ENCODE measurements at places on chromosomes 1 and 21.

DNA sequence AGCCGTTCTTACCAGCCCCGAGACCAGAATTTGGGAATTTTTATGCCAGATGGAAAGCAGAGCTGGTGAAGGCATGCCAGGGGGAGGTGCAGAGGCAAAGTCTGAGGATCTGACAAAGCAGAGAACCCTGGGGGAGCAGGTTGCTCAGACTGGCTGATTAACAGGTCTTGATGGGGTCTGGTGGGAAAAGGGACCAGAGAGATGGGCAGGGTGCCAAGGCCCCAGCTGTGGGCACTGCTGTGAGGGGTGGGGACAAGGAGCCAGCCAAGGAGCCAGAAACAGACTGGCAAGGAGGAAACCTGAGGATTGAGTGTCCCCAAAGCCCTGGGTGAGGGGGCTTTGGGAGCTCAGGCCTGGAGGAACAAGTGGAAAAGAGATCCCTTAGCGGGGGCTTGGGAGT lies 21.4 kb downstream of the RPS6KA1 start:
- DNase-seq = no peak

GRCh38 chr1:191912517-191912916 lies 245.7 kb upstream of the RGS18 start:
- DNase-seq = no peak

DNA sequence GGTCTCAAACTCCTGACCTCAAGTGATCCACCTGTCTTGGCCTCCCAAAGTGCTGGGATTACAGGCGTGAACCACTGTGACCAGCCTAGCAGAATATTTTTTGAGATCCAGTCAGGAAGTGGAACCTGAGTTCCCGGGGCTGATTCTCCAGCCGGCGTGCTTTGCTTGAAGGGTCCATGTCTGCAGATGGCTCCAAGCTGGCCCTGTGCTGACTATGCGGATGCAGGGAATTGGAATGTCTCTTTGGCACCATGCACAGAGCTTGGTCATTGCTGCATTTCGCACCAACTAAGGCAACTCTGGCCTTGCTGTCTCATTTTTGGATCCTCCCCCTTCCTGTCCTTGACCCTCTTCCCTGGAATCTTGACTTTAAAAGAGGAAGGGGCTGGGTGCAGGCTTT lies 28.1 kb downstream of the ARHGEF10L start:
- DNase-seq = no peak

- DNase-seq = peak; percentile 76
Measured at GRCh38 chr1:151993734-151994496, at the start of gene S100A10. Gene S100A10, minus strand, starts transcription at chr1:151993859. Its CDS starts 7,629 bp downstream, at chr1:151986230.

DNA sequence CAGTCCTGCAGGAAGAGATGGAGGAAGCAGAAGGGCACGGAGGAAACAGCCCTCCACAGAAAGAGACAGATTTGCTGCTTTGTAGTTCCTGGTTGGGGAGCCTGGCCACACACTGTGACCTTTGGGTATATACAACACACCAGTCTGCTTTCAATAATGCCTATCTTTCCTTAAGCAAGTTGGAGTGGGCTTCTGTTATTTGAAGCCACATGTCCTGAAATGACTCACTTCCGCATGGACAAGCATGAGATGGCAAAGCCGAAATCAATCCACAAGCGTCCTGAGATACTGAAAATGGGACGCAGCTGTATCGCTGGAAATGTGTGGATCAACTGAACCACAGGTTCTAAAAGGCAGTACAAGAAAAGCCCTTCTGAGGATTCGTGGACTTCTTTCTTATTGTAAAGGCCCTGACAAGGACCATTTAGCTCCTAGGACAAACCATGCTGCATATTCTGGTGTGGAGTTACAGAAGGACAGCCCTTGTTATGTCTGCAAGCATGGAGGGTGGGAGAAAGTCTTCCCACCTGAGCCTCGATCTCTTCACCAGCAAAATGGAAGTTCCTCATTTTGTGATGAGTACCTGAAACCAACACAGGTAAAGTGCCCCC lies 22.7 kb upstream of the FHAD1 start:
- DNase-seq = no peak

DNA sequence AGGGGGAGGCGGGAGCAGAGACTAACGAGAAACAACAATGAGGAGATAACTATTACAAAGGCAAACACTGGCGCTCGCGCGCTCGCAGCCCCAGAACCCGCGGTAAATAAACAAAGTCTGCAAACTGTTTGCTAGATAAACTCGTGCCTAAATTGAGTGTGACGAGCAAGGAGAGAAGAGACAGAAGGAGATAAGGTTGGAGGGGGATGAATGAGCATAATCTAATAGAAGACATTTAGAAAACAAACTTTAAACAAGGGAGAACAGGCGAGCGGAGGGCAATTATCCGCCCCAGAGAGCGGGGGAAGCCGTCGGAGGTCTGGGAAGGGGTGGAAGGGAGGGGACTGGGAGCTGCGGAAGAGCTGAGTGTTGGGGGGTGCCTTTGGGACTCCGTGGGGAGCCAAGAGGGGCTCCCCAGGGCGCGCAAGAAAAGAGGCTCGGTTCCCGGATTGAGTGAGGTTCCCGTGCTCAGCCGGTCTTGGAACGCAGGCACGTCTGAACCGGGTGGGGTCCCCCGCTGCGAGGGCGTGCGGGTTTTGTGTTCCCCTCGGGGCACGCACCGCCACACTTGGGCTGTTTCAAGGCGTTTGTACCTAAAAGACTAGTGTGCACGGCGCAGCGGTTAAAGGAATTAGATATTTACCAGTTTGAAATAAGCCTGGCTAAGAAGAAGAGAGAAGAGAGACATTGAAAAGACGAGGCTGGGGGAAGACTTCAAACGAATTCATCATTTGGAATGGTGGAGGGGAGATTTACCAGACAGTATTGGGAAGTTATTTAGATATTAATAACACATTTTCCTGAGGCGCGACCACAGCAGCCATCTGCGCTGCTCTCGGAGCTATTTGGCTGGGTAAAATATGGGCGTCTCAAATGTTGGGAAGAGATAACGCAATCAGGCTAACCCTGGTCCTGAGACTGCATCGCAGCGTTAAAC lies 10.6 kb downstream of the PAX7 start:
- no peak for DNase-seq

GRCh38 chr1:55252942-55253589 lies 37.9 kb upstream of the USP24 start:
- no peak for DNase-seq

DNA sequence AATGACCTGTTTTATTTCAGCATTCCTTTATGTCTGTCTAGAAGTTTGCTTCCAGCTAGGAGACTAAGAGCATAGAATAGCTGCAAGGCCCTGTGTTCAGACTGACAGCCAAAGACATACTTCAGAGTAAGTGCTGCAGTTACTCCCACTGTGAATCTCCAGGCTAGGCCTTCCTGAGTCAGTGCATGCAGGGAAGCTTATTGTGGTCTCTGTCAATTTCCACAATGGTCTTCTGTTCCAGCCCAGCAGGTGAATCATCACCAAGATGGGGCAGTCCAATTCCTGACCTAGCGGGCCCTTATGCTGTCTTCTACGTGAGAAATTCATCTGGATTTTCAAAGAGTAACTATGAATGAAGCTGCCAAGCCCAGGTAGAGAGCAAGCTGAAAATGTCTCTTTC lies 146.3 kb upstream of the C8B start:
- no peak for DNase-seq

GRCh38 chr1:53308506-53308905 lies 19.4 kb downstream of the LRP8 start:
- DNase-seq = no peak

DNA sequence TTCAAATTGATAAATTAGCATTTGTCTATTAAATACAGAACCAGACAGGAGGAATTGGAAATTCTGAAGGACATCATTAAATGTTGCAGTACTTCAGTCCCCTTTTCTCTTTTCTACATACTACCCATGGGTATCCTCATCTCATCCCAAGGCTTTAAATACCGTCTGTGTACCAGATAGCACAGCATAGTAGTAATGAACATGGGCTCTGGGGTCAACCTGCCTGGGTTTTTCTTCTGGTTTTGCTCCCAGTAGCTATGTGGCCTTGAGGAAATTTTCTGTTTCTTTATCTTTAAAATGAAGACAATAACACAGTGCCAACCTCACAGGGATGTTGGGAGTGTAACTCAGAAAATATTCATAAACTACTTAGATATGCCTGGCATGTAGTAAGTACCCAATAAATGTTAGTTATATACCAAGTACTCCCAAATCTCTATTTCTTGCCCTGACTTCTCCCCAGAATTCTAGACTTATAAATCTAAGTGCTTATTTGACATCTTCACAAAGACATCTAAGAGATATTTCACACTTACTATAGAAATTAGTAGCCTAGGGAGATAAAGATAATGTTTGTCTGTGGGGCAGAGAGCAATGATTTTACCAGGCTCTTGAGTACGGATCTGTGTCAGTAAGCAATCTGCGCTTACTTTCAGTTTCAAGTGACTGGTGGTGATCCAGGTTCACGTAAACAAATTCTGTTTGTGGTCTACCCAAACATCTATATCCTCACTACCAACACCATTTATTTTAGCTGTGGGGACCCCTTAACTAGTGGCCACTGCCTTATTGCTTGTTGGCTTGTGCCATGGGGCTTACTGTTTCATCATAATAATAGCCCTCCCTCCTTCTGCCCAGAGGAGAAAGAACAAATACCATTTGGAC lies 37.3 kb downstream of the VANGL2 start:
- no peak for DNase-seq

DNA sequence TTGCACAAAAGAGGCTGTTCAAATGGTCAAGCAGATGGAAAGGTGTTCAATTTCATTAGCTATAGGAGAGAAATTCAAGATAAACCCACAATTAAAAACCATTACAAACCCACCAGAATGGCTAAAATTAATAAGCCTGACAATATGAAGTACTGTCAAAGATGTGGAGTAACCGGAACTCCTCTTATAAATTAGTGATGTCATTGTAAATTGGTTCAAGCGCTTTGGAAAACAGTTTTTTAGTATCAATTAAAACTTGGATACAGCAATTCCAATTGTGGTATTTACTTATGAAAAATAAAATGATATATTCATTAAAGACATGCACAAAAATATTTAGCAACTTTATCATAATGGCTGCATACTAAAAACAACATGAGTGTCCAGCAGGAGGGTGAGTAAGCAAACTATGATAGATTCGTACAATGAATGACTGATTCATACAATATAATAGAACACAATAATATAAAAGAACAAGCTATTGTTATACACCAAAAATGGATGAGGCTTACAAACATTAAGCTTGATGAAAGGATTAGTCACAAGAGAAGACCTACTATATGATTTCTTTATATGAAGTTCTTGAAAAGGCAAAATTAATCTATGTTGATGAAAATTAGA lies 38.4 kb upstream of the FGGY start:
- DNase-seq = no peak

DNA sequence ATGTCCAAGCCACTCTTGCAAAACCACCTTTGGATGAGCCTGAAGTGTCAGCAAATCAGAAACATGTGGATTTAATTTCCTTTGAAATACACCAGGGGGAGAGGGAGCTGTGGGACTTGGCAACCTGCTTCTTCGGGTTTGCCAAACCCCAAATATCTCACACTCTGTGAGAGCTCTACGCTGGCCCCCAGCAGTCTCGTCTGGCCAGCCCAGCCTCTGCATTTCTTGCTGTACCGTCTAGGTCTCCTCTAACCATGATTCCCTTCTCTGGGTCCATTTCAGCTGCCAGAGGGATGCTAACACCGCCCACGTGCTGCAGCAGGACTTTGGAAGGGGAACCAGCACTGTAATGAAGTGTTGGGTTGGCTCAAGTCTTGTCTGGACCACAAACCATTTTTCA lies 114.6 kb downstream of the MRPS6 start:
- no peak for DNase-seq

DNA sequence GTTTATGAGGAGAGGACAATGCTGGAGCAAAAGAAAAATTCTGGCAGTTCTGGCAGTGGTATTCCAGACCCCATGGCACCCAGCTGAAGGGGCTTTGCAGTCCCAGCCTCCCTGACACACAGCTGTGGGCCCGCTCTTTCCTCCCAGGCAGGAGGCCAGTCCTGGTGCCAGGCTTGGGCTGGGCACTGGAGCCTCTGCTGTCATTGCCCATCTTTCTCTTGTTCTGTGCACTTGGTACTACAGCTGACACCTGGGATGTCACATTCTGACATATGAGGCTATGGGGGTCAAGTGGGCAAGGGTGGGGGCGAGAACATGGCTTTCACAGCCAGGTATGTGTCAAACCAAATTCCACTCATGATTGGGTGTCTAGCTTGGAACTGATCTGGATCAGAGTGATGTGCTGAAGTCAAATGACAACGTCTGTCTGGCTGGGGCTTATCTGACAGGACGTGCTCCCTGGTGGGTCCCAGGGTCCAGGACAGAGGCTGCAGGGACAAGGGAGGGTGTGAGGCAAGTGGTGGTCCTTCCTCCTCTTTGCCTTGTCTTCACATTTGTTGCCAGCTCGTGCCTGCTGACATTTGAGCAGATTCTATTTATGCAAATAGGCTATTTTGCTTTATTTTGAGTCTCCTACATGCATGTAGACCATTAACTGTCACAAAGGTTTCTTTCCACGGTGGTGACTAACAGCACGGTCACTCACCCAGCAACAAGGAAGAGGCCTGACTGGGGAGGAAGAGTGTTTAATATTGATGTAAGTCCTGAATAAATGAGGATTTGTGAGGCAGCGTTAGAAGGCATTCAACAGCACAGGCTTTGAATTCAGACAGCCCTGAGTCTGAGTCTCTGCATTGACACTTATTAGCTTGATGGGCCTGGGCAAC lies 336.3 kb downstream of the PBX1 start:
- no peak for DNase-seq

- no peak for DNase-seq
Measured at GRCh38 chr1:48659801-48660200, 116.9 kb downstream of the BEND5 start.

- DNase-seq = no peak
Measured at GRCh38 chr1:119093721-119094120, 46.7 kb downstream of the WARS2 start.

GRCh38 chr1:164647211-164647610 lies 88.2 kb downstream of the PBX1 start:
- DNase-seq = no peak
